ENCODE measurements at places on chromosomes 5 and 9. TPM values are rescaled to one million over a fixed set of nuclear protein-coding genes. Genes with fewer than 3 reads are reported as not detected.

The SOX30 gene
- total RNA-seq: 0.16 TPM

The NEUROG1 gene
- total RNA-seq: not detected

The CCDC69 gene
- 56.5 TPM for total RNA-seq

The LEAP2 gene
- 0.20 TPM for total RNA-seq

The ACTBL2 gene
- not detected for total RNA-seq

The UBE2D2 gene
- 101 TPM for total RNA-seq

The MAP1B gene
- total RNA-seq: 57.5 TPM

The KIF12 gene
- 18.3 TPM for total RNA-seq

The MELK gene
- total RNA-seq: 3.4 TPM

The UBE2B gene
- total RNA-seq: 51.2 TPM

The EGFLAM gene
- 1.9 TPM for total RNA-seq

The SOWAHA gene
- total RNA-seq: 93.5 TPM

GRCh38 chr5:141567513-141568117 is 51.2 kb downstream of the DIAPH1 start:
- no peak for DNase-seq

DNA sequence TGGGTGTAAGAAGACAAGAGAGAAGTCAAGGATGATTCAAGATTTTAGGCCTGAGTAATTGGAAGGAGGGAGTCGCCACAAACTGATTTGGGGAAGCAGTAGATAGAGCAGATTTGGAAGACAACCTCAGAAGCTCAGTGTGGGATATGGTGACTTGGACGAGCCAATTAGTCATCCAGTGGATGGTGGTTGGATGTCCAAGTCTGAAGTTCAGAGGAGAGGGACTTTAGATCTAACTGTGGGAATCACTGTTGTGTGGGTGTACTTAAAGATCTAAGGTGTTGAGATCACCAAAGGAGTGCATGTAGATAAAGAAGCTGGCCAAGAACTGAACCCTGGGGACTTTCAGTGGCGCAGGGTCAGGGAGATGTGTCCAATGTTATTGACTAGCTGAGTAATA is 2.2 kb downstream of the IDNK start:
- DNase-seq: no peak

- DNase-seq: no peak
These were observed 28.7 kb downstream of the CAMSAP1 start for GRCh38 chr9:135878528-135879236.

GRCh38 chr5:133196441-133197085 is 144.8 kb downstream of the HSPA4 start:
- no peak for DNase-seq

DNA sequence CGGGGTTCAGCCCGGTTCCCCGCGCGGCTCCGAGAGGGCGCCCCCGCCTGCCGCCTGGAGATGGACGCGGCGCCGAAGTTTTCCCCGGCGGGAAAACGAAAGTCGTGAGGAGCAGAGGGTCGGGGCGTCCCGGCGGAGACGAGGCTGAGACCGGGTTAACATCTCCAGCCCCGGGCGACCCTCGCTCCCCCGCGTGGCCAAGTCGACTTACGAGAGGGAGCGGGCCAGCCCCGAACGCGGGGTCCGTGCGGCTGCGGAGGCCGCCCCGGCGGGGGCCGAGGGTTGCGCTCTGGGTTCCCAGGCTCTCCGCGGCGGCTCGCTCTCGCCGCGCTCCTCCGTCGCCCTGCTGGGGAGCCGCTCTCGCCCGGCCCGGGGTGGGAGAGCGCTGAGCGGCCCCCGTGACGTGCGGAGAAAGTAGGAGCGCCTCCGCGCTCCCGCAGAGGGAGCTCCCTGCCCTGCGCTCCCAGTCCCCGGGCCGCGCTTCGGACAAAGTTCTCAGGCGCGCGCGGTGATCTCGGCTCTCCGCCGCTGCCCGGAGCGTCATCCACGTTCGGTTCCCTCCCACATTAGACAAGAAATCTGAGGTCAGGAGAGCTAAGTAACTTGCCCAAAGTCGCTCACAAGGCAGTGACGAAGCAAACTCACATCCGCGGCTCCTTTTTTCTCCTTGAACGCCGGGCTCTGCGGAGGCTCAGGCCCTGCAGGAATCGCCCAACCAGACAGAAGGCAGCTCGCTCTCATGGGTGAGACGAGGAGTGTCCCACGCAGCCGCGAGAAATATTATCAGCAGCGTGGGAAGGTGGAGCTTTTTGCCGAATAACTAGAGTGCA is 1.2 kb upstream of the GCNT4 start:
- peak; percentile 63 for DNase-seq

- DNase-seq: no peak
These were observed 7.9 kb upstream of the SYK start for GRCh38 chr9:90793729-90794128.

DNA sequence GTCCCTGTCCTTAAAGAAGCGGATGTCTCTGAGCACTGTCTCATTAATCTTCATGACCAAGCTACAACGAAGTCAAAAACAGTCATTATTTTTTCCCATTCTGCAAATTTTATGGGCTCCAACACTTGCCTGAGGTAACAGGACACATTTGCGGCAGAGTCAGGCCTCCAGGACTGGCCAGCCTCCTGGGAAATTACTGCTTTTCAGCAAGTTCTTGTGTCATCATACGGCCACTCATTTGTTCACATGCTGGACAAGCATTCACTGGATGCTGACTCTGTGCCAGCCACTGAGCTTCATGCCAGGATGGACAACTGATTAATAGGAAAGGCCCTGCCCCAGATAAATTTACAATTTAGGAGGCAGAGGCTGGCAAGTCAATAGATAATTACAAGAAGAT is 305.7 kb downstream of the ACTL7B start:
- no peak for DNase-seq

GRCh38 chr9:107749787-107750444 is 260.3 kb upstream of the KLF4 start:
- peak; percentile 76 for DNase-seq

DNA sequence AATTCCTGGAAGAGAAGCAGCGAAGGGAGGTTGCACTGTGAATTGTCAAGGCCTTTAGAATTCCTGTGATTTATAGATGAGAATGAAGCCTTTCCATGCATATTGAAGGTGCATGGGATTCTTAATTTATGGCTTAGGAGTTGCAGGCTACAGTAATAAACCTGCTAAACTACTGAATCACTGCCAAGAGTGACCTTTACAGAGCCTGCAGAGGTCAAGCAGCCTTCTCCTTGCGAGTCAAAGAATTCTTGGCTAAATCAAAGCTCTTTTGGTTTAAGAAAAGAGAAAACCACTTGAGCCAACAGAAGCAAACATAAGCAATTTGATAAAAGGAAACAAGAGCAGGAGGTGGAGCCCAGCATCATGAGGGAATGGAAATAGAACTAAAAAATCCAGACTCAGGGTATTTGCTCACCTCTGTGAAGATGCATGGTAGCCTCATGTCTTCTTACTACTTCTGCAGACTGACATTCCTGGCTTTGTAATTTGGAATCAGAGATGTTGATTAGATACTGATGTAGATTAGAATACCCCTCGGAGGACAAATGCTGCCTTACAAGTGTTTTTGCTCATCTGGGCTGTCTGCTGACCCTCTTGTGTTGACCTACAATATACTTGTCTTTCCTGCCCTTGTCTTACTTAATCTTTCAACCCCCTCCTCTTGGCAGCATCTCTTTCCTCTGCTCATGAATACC is 90.3 kb upstream of the IFNK start:
- no peak for DNase-seq

- no peak for DNase-seq
These were observed 66.3 kb downstream of the RGMB start for GRCh38 chr5:98839469-98840383.

- peak; percentile 3 for DNase-seq
These were observed 4.2 kb downstream of the CARD19 start for GRCh38 chr9:93100276-93100636.

DNA sequence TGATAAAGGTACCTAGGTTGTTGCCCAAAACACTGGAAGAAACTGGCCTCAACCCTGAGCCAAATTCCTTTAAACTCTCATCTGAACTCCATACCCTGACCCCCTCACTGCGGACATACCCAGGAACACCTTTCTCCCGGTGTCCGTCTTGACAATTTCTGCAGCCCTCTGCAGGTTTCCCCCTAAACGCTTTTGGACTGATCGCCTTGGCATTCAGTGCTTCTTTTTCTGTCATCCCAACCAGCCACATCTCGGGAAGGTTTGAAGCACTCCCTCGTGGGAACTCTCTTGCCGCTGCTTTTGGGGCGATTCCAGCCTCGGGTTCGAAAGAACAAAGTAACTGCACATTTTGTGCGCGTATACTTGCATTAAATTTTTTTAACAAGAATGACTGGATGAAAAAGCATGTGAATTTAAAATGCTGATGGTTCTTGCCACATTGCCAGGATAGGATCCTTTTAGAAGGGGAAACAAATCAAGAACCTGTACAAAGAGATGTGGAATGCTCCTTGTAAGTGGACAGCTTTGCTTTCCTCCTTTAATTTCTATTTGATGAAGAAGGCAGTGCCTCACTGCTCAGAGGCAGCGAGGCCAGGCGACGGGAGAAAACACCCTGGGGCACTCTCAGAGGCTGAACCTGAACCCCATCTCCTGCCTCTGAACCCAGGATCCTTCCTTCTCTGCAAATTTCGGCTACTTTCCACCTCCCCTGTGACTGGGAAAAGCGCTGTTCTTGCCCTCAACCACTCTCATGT is 615 bp downstream of the PSMD5 start:
- peak; percentile 16 for DNase-seq

DNA sequence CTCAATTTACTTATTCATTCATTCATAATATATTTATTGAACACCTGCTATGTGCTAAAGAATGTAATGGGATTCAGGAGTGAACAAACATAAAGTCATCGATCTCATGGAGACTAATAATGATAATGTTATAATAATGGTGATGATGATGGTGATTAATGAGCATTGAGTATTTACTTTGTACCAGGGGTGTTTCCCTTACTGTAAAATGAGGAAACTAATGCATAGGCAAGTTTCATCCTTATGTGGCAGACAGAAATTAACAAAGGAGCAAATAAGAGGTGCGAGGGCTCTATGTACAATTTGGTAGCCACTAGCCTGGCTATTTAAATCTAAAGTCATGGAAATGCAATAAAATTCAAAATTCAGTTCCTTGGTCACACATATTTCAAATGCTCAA is 11.1 kb upstream of the LCP2 start:
- no peak for DNase-seq

- no peak for DNase-seq
These were observed 298.2 kb downstream of the MAN2A1 start for GRCh38 chr5:109987970-109988369.

- DNase-seq: no peak
These were observed 3.9 kb downstream of the SPACA9 start for GRCh38 chr9:132882616-132883015.

GRCh38 chr5:95842854-95843544 is 20.5 kb upstream of the GLRX start:
- DNase-seq: peak; percentile 70

GRCh38 chr5:122286541-122286940 is 25.5 kb upstream of the SNCAIP start:
- no peak for DNase-seq

- DNase-seq: no peak
These were observed 49.1 kb upstream of the ANKRD55 start for GRCh38 chr5:56282216-56282615.

- DNase-seq: no peak
These were observed 123.0 kb downstream of the ADAMTSL1 start for GRCh38 chr9:18596920-18597319.

DNA sequence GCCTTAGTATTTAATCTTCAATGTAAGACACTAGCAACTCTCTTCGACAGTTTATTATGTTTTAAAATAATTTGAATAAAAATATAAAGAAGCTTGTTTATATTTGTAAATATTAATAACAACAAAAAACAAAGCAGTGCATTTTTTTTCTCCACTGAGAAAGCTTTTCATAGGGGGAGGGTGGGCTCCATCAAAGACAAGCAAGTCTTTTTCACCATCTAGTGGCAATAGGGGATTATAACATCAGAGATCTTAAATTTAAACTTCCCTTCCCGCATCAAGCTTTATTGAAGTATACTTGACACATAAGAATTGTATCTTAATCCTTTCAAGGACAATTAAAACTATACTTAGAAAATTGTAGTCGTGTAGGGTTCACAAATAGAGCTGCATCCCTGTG is 9.3 kb upstream of the OR13F1 start:
- DNase-seq: no peak
